SHP77 treated with DMSO at 0.1 percent for 48 hours (cell line): ENCODE measurements at places on chromosomes 2 and 18.
A peak's percentile ranks its signal among the peaks of the same experiment; 100 is the strongest.

DNA sequence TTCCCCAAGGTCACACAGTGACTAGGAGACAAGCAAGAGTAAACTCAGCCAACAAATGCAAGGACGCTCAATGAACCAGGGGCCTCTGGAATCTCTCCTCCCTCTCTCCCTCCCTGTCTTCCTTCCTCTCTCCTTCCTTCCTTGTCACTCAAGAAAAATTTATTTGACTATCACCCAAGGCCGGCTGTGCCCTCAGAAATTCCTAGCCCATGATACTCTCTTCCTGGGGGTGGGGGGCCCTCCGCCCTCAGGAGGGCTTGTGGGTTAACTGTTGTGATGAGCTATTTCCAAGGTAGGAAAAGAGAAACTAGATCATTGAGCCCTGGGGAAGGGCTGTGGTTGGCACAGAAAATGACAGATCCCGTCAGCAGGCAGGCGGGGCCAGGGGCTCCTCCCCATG, 21.7 kb downstream of the INHBB start:
- DNase-seq, result no peak

DNA sequence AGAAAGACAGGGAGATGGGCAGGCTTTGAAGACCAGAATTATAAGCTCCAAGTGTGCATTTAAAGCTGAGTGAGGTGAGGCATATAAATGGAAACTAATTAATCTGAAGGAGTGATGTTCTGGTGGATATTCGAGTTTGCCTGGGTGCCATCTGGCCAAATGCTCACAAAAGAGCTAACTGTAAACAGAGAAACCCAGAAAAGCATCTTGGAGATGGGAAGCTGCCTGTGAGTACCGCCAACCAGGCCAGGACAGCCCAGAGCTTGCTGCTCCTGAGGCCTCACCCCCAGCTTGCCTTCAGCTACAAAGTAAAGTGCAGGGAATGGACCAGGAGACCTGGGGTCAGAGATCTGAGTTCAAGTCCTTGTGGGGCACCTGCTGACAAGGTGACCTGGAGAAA, 446.1 kb upstream of the MYT1L start:
- DNase-seq, result no peak

GRCh38 chr2:182816866-182817265, 49.6 kb downstream of the FRZB start:
- no peak for DNase-seq

GRCh38 chr2:10531874-10532637, 83.9 kb upstream of the ODC1 start:
- DNase-seq, result peak; percentile 72

GRCh38 chr2:64466478-64467085, 12.6 kb downstream of the LGALSL start:
- DNase-seq, result no peak

- no peak for DNase-seq
Measured at GRCh38 chr2:233565685-233566140, 869 bp downstream of the USP40 start.

GRCh38 chr2:68272246-68272994, 20.1 kb upstream of the PPP3R1 start:
- no peak for DNase-seq

- DNase-seq, result no peak
Measured at GRCh38 chr2:40488101-40488601, 36.3 kb upstream of the SLC8A1 start.

- DNase-seq, result no peak
Measured at GRCh38 chr18:13558124-13558523, 168.2 kb downstream of the FAM210A start.

GRCh38 chr2:142544173-142544572, 333.3 kb upstream of the KYNU start:
- DNase-seq, result no peak

DNA sequence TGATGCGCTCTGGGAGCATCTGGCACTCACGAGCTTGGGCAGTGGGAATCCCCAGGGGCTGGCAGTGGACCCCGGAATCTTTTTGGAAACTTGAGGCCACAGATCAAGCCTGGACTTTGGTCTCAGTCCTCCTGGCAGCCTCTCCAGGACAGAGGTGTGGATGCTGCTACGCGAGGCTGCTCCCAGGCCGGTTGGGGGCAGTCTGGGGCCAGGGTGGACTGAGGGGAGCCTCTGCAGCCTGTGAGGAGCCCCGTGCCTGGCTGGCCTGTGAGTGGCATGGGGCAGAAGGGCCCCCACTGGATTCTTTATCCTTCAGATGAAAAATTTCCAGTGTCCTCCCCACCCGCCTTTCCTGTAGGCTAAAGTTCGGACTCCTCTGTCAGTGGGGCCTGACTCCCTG, 12.7 kb upstream of the DES start:
- DNase-seq, result no peak

DNA sequence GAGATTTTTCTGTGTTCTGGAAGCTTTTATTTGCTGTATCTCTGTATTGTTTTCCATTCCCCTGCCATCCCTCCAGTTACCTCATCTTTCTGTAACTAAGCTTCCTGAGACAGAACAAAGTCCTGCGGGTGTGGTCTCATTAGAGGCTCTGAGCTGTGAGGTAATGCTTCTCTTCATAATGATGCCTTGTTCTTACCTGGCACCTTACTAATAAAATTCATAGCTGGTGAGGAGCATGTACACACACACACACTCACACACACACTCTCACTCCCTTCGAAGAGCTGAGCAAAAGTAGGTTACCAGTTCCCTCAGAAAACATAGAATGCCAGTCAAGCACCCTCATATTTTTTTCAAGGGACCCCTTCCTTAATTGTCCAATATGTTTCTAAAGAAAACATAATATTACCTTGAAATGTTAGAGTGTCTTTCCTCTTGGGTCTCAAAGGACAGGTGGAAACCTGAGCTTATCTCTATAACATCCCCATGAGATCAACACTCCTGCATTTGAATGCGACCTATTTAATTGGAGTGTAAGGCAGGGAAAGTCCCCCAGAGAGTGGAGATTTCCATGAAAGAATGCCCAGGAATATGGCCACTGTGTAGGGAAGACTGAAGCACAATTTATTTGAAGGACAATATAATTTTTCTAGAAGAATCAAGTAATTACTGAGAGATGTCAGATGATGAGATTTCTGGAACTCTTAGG, 161.6 kb upstream of the NCK2 start:
- no peak for DNase-seq

DNA sequence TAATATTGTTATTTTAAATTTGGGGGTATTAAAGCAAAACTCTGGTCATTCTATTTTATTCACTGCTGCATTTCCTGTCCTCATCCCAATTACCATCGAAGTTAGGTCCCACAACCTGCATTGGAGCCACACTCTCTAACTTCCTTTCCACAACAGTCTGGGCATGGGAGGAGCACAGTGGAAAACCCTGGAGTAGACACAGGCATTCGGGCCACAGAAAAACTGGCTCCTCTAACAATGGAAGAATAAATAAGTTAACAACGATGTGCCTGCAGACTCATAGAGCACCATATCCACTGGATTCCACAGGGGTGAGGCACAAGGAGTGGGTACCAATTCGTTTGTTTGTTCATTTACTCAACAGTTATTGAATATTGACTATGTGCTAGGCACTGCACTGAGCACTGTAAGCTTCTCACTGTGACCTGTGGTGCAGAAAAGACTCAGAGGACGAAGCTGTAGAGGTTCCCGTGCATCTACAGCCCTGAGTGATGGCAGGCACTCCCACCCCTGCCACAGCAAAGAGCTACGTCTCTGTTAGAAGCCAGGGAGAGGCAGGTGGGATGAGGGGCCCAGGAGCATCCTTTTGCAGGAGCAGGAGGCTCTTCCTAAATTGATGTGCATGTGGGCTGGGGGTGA, 154.2 kb upstream of the PGAP1 start:
- DNase-seq, result no peak

DNA sequence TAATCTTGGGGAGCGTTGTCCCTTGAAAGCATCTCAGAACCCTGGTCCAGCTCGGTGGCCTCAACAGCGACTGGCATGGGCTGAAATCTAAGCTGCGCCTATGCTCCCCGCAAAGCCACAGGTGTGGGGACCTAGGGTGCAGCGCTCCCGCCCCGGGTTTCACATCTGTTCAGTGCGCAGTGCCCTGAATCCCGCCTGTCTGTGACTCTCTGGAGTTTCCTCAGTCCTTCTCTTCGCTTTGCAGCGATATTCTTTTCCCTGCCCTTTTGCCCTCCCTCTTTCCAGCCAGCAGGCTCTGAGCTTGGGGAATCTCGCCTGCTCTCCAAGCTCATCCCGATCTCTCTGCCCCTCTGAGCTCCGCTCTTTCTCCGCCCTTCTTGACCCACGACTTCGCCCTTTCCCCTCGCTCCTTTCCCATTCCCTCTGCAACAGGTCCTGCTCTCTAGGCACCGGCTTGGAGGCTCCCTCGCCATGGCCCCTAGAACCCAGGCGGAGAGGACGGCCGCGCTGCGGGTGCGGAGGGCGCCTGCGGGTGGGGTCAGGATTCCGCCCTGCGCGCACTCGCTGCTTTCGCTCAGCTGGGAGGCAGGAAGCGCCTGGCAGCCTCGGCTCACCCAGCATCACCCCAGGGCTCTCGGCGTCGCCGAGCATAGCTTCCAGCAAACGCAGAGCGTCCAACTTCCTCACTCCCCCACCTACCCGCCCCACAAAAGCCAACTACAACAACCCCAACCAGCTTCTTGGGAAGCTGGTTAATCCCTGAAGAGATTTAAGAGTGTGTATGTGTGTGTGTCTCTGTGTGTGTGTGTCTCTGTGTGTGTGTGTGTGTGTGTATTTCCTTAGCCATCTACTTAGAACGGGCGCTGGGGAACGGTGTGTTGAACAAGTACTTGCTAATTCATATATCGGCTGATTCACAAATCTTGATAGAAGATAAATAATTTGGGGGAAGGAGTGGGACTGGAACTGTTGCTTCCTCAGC, 1.1 kb downstream of the GRP start:
- no peak for DNase-seq

GRCh38 chr2:197838579-197838978, 34.2 kb downstream of the PLCL1 start:
- no peak for DNase-seq

- no peak for DNase-seq
Measured at GRCh38 chr2:67997903-67998302, 64.9 kb downstream of the C1D start.

DNA sequence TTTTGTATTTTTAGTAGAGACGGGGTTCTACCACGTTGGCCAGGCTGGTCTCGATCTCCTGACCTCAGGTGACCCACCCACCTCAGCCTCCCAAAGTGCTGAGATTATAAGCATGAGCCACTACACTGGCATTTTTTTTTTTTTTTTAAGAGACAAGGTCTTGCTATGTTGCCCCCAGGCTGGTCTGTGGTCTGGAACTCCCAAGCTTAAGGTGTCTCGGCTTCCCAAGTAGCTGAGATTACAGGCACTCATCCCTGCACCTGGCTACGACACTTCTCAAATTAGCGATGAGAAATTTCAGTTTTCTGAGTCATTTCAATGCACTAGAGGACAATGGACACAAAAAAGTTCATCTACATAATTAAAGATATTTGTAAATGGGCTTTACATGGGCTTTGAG, 36.6 kb upstream of the TCF7L1 start:
- DNase-seq, result no peak

DNA sequence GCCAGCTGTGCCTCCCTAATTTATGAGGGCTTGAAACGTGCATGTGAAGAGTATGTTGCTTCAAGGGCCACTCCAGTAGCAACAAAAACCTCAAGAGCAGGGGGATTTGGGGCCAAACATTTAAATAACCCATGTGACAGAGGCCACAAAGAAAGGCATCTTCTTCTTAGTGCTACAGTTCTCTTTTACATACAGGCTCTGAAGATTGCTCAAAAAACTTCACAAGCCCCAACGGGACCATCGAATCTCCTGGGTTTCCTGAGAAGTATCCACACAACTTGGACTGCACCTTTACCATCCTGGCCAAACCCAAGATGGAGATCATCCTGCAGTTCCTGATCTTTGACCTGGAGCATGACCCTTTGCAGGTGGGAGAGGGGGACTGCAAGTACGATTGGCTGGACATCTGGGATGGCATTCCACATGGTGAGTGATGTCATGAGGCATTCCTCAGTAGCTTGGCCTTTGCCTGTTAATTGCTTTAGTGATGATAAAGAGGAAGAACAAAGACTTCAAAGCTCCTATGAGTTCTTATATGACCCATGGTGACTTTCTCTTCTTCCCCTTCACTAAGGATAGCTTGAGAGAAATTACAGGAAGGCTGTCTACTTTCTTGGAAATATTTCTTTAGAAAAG, 40.1 kb downstream of the NRP2 start:
- DNase-seq, result no peak

DNA sequence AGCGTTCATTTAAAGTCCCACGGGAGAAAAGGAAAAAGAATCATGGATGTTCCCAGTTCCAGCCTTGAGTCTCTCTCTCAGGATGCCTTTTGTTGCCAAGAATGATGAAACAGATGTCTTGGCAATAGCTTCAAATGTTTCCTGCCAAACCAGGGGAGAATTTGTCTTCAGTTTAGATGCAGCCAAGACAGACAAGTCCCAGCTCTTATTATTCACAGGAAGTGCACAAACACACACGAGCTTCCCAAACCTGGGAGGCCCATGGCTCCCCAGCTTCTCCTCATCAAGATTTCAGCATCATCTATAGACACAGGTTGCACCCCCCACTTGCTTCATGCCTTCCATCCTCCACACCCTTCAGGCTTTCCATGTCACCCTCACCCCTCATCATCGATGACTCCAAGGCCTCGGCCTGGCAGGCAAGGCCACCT, 45.9 kb downstream of the HS1BP3 start:
- DNase-seq, result no peak

DNA sequence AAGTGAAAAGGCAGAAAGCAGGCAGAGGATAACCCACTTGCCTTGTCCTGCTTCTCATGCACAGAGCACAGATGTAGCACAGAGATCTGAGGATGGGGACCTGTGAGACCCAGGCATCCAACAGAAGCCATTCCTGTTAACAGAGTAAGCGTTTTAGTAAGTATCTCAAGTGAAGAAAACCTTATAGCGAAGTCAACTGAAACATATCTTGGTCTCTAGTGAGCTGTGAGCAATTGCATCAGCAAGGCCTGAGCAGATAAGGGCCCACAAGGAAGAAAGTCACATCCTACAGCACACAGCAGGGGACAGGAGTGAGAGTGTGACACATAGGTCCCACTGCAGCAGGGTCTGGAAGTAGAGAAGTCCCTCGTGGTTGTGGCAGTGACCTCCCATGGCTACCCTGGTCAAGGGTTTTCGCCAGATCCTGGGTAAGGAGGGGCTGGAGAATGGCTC, 248.7 kb upstream of the TNP1 start:
- no peak for DNase-seq

DNA sequence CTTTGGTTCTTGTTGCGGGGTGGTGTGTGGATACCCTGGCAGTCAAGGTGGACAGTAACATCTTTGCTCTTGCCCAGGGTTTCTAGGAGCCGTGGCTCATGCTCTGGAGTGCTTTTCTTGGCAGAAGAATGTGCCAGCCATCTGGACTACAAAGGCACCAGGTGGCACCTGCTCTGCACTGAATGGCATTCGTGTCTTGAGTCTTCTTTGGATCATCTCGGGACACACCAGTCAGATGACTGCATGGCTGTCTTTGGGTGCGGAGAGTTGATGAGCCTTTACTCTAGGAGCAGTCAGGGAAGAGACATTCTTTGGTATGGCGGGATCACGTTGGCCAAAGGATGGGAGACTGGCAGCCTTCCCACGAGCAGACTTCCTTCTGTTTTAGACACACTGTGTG, 104.1 kb upstream of the SEC11C start:
- no peak for DNase-seq

GRCh38 chr2:65061146-65061909, 5.1 kb downstream of the CEP68 start:
- DNase-seq, result no peak

GRCh38 chr2:171852366-171852888, 41.6 kb downstream of the SLC25A12 start:
- no peak for DNase-seq
